Glomerular endothelial cell (primary cell): ENCODE measurements at places on chromosomes 2 and 18. TPM values are rescaled to one million over a fixed set of nuclear protein-coding genes. Genes with fewer than 3 reads are reported as not detected.

Gene RESP18
- not detected in 2 replicates for total RNA-seq

Gene TCF4
- 162 and 344 TPM in 2 replicates for total RNA-seq

Gene TUBA3E
- total RNA-seq, result not detected in 2 replicates

Gene DCDC2C
- not detected in 2 replicates for total RNA-seq

Gene KIF5C
- 0.58 and 1.6 TPM in 2 replicates for total RNA-seq

Gene MYL1
- total RNA-seq, result not detected in 2 replicates

Gene SCN9A
- 9.3 and 10.0 TPM in 2 replicates for total RNA-seq

GRCh38 chr2:175170659-175171304, 2.8 kb upstream of the ATF2 start:
- DNase-seq, result no peak

GRCh38 chr2:226548732-226549131, 250.9 kb downstream of the IRS1 start:
- no peak for DNase-seq

DNA sequence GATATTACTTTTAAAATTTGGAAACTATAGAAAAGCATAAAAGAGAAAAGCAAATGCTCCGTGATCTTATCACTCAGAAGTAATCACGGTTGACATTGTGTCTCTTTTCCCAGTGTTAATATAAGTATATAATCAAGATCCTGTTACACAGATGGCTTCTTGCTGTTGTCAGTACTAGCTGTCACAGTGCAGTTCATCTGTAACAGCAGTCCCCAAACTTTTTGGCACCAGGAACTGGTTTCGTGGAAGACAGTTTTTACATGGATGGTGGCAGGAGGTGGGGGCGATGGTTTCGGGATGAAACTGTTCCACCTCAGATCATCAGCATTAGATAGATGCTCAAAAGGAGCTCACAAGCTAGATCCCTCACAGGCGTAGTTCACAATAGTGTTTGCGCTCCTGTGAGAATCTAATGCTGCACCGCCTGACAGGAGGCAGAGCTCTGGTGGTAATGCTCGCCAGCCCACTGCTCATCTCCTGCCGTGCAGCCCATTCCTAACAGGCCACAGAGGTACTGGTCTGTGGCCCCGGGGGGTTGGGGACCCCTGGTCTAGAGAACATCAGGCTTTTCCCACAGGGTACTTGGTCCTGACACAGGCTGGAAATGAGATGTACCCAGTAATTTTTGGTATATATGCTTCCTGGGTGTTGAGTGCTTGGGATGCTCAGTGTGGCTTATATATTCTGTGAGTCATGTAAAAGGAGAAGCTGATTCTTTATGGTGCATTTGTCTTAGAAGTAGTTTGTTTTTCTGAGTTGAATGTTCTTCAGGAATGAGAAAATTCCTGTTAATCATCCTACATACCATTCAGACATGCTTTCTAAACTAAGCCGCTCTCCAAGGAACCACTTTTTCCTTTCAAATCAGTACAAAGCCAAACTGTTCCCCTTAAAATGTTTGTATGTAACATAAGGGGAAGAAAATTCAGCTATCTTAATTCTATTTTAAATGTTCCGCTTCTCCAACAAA, 121.8 kb downstream of the NCK2 start:
- no peak for DNase-seq

DNA sequence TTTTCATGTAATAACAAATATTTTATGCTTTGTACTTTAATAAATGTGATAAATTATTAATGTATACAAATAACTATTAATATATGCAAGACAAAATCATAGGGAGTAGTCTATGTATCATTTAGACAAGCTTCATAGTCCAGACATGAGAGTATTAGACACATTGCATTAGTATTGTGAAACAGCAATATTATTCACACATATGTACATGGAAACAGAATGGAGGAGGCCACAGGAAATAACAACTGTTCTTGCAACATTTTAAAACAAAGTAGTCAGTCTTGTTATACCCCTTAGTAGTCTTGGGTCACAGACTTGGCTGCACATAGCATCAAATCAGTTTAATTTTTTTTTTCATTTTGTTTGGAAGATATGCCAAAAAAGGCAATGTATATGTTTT, 15.8 kb downstream of the DSC1 start:
- no peak for DNase-seq

GRCh38 chr2:191213333-191213732, 31.9 kb upstream of the MYO1B start:
- DNase-seq, result no peak

DNA sequence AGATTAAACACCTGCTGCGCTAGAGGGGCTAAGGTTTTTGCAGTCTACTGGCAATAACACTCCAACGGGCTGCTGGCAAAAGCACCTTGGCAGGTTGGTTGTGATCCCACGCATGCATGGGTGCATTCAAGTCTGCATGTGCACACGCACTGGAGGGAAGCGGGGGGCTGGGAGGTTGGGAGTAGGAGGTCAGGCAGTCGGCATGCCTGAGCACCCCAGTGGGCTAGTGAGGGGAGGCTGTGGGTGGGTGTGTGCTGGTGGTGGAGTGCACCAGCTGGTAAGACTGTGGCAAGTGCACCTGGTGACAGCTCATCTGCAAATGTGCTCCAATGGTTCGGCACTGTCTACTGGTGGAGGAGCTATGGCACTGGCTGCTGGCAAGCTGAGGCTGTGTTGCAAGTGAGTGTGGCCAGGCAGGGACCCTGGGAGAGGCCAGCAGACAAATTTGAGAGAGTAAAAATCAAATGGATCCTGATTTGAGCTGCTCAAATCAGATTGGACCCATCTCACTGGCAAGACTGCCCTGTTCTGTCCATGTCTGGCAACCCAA, 460.6 kb upstream of the DSEL start:
- DNase-seq, result no peak

DNA sequence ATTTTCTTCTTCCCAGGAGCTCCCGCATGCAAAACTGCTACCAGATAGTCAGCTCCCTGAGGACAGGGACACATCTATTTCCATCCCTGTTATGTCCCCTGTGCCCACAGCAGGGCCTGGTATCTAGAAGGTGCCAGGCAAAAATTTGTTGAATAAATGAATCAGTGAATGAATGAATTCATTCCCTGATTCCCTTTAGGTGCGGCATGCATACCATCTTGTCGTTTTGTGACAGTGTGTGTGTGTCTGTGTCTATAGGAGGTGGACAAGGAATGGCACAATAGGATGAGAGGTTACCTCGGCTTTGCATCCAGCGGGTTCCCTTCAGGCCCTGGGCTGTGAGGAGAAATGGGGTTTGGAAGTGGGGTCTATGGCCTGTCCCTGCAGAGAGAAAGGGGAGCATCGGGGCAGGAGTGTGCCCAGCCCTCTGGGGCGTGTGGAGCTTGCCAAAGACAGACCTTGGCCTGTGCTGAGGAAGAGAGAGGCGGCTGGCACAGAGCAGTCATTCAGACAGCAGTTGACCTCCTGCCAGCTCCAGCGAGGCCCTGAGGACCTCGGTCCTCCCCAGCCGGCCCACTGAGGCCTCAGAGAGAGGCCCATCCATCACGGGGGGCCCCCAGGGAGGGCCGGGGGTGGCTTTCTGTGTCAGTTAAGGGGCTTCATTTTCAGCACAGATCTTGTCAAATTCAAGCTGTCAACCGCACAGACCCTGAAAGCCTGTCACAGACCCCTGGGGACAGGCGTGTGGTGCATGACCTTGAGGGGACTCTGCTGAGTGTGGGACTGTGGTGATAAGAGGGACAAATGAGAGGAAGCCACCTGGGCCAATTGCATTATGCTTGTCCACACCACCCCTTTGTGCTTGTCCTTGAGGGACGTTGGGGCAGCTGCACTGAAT, 125.9 kb upstream of the CXCR4 start:
- no peak for DNase-seq

DNA sequence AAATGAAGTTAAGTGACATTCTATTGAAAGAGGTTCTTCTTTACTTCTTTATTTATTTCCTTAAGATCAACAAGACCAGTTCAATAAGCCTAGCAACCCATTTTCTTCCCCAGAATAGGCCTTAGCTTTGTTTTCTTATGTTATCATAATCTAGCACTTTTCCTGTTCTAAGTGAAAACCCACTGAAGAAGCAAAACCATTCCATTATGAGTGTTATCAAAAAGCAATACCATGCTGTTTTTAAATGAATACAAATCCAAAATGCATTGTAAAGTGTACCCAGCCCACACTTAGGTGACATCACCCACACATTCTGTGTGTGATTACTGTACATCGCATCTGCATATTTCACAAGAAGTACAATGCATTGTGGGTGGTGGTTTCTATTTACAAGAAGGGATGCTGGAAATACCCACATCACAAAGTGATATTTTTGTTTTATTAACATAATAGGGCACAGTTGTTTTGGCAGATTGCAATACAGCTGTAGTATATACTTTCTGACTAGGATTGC, 679.5 kb downstream of the KCNJ3 start:
- no peak for DNase-seq

DNA sequence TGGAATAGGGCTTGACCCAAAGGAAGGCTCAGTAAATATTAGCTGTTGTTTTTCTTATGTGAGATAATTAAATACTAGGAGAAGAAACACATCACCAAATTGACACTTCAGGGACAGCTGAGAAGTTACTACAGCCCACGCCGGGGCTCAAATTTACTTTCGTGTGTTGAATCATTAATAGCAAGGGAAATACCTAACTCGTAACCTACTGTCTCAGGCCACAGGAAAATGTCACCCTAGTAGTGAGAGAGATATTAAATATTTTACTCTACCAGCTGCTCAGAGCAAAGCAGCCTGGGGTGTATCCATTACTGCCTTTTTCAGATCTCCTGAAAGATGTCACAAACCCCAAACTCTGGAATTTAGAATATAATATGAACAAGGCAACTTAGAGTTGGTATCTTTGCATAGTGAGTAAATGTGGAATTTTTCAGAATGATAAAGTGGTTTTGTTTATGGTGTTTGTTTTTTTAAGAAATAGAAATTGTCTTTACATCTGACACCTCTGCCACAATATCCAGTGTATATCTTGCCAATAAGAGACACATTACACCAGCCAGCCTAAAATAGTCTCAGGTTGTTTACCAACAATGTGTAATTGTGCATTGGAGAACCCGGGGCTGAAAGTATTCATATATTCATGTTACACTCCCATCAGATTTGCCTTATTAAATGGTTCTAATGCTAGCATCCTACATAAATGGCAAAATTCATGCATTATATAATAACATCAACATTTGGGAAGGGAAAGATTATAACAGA, 48.4 kb downstream of the ATP8B1 start:
- DNase-seq, result no peak

DNA sequence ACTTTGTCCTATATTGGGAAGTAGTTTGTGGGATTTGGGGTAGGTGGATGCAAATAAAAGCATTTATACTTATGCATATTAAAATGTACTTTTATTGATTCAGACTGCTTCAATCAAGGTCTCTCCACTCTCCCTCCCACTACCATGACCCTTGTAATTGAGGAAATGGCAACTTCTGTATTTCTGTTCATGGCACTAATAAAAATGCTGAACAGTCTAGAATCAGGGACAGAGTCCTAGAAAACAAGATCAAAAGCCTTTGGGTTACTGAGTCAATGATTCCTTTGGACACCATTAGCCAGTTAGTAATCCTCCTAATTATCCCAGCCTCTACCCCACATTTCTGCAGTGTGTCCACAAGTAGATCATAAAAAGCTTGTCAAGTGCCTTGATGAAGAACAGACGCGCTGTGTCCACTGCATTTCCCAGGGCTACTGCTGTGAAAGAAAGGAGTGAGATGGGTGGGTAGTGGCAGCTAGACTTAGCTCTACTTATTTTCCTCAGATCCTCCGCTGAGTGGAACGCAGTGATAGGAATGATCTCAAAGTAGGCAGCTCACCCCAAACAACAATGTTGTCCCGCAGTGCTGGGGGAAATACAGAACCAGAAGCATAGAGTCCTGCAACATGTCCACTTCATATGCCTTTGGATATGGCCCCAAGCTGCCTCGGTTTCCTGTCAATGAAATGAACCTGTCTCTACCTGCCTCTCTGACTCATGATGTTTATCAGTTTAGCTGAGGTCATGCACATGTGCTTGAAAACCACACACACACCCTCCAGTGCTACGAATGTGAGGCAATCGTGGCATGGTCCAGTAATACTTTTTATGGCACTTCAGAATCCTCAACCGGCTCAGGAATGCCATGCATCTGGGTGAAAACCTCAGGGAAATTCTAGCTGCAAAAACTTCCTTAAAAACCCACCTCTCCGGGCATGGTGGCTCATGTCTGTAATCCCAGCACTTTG, 115.5 kb downstream of the COL6A3 start:
- DNase-seq, result no peak

DNA sequence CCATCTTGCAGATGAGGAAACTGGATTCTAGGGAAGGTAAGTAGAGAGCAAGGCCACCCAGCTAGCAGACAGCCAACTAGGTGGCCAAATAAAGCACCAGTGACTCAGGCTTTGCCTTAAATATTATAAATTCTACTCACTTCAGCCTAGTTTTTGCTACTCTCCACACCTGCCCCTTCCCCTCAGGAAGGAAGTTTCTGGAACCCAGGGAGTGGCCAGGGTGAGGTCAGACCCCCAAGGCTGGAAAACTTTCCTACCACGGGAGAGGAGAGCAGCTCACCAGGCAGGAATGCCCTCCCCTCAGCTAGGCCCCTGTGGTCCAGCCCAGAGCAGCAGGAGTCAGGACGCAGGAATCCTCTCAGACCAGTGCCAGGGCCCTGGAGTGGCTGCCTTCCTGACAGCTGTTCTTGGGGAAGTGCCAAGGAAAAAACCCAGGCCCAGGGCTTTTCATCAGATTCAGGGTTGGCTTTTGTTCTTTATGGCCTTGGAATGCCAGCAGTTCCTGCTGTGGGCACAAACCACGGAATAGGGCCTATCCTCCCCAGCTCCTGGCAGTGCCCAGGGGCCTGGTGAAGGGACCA, 5.1 kb upstream of the PAX8 start:
- no peak for DNase-seq

GRCh38 chr18:52216666-52217065, 123.3 kb upstream of the DCC start:
- DNase-seq, result no peak

DNA sequence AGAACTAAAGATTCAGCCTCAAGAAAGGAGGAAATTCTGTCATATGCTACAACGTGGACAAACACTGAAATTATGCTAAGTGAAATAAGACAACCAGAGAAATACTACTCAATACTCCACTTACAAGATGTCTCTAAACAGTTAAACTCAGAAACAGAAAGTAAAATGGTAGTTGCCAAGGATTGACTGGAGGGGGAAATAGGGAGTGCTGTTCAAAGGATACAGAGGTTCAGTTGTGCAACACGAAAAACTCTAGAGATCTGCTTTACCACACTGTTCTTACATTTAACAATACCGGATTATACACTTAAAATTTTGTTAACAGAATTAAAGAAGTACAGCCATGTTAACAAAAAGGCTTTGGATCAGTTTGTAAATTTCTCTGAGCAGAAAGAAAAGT, 39.8 kb upstream of the C2orf15 start:
- no peak for DNase-seq

DNA sequence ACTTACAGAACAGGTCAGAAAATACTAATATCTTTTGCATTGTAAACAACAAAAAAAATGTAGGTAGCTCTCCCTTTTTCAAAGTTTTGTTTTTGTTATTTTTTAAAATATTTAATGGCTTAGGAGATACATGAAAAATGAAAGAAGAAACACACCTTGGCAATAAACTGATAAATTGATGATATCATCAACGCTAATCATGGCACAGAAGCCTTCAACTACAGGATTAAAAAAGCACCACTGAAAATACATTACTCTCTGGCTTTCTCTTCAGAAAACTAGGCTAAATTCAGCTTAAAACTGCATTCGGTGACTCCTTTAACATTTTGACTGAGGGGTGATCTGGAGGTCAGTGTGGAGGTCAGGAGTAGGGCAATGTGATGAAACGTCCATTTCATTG, 1018.8 kb upstream of the FANCL start:
- no peak for DNase-seq
